NCI-H1436 treated with DMSO at 0.1 percent for 48 hours (cell line): ENCODE measurements at places on chromosomes 2 and 18.

DNA sequence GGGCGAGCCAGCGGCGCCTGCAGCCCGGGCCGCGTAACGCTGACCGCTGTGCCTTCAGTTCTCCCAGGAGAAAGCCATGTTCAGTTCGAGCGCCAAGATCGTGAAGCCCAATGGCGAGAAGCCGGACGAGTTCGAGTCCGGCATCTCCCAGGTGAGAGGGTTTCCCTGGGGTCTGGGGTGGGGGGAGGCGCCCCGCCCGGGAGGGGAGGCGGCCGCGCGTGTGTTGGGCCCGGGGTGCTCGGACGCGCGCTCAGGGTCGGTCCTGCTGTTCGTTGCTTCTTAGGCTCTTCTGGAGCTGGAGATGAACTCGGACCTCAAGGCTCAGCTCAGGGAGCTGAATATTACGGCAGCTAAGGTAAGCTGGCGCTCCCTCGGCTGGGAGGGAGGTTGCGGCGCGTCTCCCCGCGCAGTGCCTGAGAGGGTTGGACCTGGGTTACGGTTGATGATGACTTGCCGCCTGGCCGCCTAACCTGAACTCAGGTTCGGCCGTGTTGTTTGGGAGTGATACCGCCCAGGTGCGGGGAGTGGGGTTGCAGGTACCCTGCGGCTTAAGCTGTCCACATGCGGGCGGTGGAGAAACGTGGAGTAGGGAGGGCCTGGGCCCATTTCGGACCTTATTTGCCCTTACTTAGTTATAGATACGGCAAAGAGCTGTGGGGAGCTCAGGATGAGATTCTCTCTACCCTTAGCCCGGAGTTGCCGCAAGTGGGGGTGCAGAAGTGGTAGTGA is 638 bp downstream of the RPS7 start:
- DNase-seq = no peak

GRCh38 chr18:63676526-63677323 is 15.0 kb upstream of the SERPINB3 start:
- DNase-seq = no peak

GRCh38 chr2:239807568-239807967 is 217.6 kb downstream of the NDUFA10 start:
- no peak for DNase-seq

DNA sequence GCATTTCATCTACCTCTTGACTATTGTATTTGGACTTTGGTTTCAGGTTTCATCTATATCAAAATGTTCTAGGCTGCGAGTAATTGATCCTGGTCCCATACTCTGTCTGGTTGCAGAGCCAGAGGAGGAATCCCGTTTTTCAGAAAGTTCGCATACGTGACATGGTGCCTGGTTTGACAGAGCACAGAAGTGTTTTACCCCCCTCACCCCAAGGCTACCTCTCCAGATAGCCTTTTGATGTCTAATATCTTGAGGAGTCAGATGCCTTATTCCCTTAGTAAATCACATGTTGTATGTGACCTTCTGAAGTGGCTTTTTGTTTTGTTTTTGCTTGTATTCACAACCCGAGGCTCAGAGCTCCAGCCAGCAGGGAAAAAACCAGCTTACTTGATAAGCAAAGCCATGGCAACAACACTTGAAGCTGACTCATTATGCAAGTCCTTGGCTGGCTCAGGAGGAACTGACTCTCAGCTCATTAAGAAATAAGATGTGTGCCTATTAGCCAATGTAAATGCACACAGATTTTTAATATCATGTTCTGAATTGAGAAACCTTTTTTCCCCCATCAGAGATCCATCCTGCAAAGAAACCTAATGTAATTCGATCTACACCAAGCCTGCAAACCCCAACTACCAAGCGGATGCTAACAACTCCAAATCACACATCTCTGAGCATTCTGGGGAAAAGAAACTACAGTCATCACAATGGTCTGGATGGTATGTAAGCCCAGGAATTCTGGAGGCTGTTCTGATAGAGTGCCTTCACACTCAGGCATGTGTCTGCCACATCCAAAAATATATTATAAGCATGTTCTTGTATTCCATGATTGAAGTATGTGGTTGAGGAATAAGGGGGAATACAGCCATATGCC is 41.4 kb downstream of the OXER1 start:
- no peak for DNase-seq

- DNase-seq = no peak
Observed at GRCh38 chr18:34959211-34959829, 81.9 kb upstream of the MAPRE2 start.

GRCh38 chr2:230879271-230879882 is 14.6 kb downstream of the ITM2C start:
- no peak for DNase-seq

- no peak for DNase-seq
Observed at GRCh38 chr2:10185755-10186154, 63.2 kb downstream of the RRM2 start.

GRCh38 chr2:26670931-26671460 is 21.5 kb upstream of the KCNK3 start:
- no peak for DNase-seq

GRCh38 chr2:78541451-78542267 is 483.8 kb upstream of the REG3G start:
- peak; percentile 97 for DNase-seq

DNA sequence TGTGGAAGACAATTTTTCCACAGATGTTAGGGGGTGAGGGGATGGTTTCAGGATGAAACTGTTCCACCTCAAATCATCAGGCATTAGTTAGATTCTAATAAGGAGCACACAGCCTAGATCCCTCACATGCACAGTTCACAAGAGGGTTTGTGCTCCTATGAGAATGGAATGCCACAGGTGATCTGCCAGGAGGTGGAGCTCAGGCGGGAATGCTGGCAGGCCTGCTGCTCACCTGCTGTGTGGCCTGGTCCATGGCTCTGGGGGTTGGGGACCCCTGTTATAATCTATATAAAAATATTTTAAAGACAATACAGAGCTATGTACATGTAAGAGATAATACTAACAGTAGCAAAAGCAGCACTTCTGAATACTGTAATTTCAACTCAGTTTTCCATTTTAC is 19.2 kb downstream of the CWC22 start:
- no peak for DNase-seq

- DNase-seq = no peak
Observed at GRCh38 chr2:180985771-180986395, 5.5 kb downstream of the UBE2E3 start.

DNA sequence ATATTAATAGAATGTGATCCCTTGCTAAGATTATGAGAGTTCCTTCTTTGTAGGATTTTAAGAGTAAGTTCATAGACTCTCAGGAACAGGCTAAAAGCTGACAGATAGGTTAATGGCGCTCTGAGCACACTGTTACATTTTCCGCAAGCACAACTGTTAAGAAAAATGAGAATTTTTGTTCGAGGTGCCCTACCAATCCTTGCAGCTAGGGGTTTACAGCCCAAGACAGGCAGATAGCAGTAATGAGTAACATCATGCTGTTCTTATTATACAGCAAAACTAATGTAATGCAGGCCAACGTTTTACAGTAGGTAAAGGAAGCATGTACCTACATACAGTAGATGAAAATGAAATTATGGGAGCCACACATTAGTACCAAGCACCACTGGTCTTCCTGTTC is 11.2 kb upstream of the BOD1L2 start:
- no peak for DNase-seq

- DNase-seq = no peak
Observed at GRCh38 chr2:171763602-171764001, 76.3 kb downstream of the DYNC1I2 start.

DNA sequence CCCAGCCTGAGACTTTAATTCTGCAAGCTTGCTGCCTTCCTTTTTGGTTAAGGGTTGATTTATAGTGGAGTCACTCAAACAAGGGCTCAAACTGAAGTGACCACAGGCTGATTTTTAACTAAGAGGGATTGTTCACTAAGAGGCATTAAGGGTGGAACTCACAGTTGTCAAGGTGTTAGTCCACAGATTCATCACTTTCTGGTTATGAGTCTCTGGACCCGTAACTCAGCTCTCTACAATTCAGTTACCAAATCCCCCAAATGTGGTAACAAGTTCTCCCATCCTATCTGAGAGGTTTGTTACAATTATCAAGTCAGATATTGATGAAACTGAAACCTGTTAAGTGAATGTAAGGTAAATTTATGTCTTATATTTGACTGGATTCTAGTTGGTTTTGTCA is 185.9 kb upstream of the KLHL14 start:
- no peak for DNase-seq

GRCh38 chr2:82007071-82007664 is 1702.6 kb upstream of the LRRTM1 start:
- DNase-seq = no peak

- no peak for DNase-seq
Observed at GRCh38 chr2:176392744-176393414, 123.6 kb downstream of the MTX2 start.

GRCh38 chr2:211836409-211836808 is 702.2 kb downstream of the ERBB4 start:
- no peak for DNase-seq

GRCh38 chr2:111207851-111208250 is 87.1 kb downstream of the BCL2L11 start:
- DNase-seq = no peak

DNA sequence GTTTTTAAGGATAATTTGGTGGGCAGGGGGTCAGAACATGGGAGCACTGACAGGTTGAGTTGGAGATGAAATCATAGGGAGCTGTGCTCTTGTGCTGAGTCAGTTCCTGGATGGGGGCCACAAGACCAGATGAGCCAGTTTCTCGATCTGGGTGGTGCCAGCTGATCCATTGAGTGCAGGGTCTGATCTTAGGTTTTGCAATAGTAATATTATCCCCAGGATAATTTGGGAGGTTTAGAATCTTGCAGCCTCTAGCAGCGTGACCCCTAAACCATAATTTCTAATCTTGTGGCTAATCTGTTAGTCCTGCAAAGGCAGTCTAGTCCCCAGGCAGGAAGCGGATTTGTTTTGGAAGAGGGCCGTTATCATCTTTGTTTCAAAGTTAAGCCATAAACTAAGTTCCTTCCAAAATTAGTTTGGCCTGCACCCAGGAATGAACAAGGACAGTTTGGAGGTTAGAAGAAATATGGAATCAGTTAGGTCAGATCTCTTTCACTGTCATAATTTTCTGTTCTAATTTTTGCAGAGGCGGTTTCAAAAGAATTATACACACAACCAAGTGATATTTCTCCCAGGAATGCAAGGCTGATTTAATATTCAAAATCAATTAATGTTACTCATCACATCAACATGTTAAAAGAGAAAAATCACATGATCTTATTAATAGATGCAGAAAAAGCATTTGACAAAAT is 23.0 kb downstream of the DBI start:
- no peak for DNase-seq

GRCh38 chr2:235829726-235830125 is 335.9 kb downstream of the AGAP1 start:
- DNase-seq = no peak

GRCh38 chr2:143730155-143730952 is 601.1 kb downstream of the ARHGAP15 start:
- DNase-seq = no peak

DNA sequence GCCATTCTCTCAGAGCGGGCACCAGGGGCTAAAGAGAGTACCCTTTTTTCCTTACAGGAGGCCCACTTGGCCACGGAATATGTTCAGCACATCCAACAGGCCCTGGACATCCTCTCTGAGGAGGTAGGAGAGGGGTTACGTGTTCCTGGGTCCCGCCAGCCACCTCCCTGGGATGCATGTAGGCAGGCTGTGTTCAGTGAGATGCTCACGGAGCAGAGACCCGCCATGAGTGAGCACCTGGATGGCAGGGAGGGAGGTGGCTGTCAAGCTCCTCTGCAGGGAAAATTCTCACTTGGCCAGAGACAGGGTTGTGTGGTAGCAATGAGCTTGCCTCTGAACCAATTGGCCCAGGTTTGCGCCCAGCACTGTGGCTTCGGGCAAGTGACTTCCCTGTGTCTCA is 123.1 kb upstream of the PPP1CB start:
- no peak for DNase-seq

GRCh38 chr2:216146573-216146972 is 37.4 kb downstream of the XRCC5 start:
- no peak for DNase-seq

DNA sequence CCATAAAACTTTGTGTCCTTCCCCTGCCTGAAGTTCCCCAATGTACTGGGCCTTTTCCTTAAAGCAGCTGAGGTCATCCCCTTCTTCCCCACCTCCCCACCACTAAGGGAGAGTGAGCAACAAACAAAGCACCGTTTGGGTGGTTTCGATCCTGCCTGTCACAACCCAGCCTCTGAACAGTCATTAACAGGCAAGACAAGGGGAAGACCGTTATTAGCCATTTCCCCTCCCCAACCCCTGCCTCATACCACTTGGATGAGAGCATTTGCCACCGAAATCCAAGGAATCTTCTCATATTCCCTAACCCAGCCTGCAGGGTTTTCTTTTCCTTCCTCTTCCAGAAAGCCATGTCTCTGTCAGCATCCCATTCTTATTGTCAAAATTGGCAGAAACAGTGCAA is 65.6 kb downstream of the STRADB start:
- DNase-seq = no peak

DNA sequence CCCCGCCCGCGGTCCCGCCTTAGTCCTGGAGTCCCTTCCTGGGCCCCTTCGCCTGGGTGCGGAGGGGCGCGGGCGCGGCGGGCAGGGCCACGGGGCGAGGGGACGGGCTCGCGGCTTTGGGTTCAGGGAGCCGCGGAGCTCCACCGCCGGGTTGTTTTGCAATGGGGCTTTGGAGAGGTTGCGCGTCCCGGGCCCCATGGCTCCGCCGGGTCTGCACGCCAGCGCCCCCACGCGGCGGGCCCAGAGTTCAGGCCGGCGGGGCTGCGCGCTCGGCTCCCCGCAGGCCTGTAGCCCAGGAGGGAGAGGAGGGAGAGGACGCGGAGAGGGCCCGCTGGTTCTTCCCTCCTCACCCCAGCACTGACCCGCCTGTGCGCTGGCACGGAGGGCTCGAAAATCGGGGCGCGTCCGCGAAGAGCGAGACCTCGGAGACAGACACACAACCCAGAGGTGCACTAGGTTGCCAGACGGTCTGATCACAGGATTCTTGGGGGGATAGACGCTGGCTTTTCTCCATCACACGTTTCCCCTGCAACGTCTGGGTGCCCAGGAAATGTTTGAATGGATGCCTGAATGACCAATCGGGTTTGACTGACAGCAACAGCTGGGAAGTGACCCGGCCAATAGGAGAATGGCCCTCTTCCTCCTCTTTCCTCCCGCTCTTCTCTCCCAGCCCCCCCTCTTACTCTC is 4.9 kb upstream of the SIX2 start:
- no peak for DNase-seq

GRCh38 chr2:240353086-240353798 is 82.2 kb upstream of the GPC1 start:
- no peak for DNase-seq

DNA sequence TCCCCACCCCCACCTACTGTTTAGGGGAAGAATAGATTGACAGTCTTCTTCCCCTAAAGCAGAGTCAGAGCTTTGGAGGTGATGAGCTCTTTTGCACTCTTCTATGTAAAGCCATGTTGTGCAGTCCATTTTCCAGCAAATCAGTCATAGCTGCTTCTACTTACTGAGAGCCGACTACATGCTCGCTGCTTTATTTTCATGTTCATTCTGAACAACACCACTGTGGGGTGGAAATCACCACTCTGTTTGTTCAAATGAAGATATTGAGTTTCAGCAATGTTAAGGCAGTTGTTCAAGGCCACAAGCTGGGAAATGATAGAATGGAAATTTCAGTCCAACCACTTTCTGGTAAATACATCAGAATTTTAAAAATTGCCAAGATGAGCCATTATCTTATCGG is 88.3 kb downstream of the INSIG2 start:
- DNase-seq = no peak
